ENCODE measurements at places on chromosomes 7 and 10. TPM values are rescaled to one million over a fixed set of nuclear protein-coding genes. Genes with fewer than 3 reads are reported as not detected.
A peak's percentile ranks its signal among the peaks of the same experiment; 100 is the strongest.

DNA sequence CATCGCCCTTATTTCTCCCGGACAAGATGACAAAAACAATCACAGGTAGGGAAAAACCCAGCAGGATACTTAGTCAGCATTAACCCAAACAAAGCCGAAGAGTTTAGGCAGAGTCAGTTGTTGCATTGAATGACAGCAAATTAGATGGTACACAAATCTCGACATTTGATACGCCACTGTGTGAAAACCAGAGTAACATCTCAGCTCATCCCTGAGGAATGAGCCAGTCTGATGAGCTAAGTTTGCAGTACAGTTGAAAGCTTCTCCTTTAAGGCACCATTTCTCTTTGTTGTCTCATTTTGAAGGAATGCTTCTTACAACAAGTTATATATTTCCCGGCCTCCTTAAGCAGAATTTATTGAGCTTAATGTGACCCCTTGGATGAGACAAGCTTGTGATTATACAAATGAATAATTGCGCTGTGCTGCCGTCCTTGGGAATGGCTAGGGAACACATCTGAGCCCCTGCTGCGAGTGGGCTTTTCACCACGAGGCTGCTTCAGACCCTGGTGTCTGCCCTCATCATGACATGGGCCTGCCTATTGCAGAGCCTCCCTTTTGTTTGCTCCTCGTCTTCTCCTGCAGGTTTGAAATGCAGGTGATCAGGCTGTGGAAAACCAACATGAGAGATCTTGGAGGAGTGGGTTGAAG, 137.3 kb downstream of the CELF2 start:
- H3K36me3 ChIP-seq = no peaks in the 10 kb centered on the region
- no peaks in the 10 kb centered on the region for H3K27me3 ChIP-seq
- H3K4me3 ChIP-seq = no peak overlapping the region
- H3K27ac ChIP-seq = peak overlapping the region; percentile 8
- no peak for DNase-seq

- H3K36me3 ChIP-seq = no peaks in the 10 kb centered on the region
- H3K4me3 ChIP-seq = no peak overlapping the region
- no peaks in the 10 kb centered on the region for H3K4me1 ChIP-seq
- no peak for DNase-seq
These were observed 60.7 kb upstream of the CCDC6 start for GRCh38 chr10:59967079-59967478.

DNA sequence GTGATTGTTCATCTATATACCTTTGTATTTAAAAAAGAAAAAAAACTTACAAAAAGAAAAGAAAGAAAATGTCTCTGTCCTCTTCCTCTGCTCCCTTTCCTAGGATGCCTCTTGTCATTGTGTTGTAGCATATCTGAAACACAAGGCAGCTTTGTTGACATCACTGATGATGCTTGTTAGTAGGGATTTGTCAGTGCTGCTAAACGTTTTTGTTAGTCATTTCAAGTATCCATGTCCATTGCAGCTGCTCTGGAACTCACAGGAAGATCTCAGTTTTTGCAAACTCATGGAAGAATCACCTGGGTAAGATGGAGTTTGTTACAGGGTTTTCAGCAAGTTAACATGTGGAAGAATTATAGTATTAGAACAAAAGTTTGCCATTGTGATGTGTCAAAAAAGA, 123.6 kb downstream of the CCSER2 start:
- no peaks in the 10 kb centered on the region for H3K27me3 ChIP-seq
- no peak for DNase-seq
- H3K4me1 ChIP-seq = no peaks in the 10 kb centered on the region
- H3K4me3 ChIP-seq = no peak overlapping the region
- H3K27ac ChIP-seq = no peak overlapping the region

DNA sequence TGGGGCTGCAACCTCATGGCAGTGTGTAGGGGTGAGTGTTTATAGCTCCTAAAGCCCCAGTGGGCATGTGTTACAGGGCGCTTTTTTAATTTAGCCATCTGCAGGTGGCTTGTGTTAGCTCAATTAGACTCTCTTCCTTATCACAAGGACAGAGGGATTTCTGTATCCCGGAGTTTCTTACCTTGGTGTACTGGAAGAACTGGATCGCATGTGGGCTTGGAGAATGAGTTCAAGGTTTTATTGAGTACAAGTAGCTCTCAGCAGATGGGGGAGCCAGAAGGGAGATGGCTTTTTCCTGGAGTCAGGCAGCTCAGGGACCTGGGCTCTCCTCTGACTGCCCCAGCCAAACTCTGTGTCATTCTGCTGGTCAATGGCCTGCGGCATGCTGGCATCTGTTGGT, 153.5 kb upstream of the C7orf33 start:
- no peak overlapping the region for H3K27ac ChIP-seq
- no peaks in the 10 kb centered on the region for H3K4me1 ChIP-seq
- peaks cover 17% of the 10 kb centered on the region for H3K27me3 ChIP-seq
- H3K36me3 ChIP-seq = no peaks in the 10 kb centered on the region

DNA sequence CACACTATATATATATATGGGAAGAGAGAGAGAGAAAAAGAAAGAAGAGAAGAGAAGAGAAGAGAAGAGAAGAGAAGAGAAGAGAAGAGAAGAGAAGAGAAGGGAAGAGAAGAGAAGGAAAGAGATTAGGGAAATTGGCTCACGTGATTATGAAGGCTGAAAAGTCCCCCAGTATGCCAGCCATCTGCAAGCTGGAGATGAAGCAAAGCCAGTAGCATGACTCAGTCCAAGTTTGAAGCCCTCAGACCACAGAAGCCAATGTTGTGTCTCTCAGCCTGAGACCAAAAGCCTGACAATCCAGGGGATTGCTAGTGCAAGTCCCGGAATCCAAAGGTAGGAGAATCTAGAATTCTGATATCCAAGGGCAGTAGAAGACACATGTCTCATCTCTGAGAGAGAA, 206.3 kb upstream of the PRSS1 start:
- no peak overlapping the region for H3K4me3 ChIP-seq
- H3K27me3 ChIP-seq = no peaks in the 10 kb centered on the region
- peaks cover 6% of the 10 kb centered on the region for H3K4me1 ChIP-seq

MINPP1 gene
- 19.2 TPM for total RNA-seq

All from chondrocyte (in vitro differentiated cells).